ENCODE measurements at places on chromosomes 5 and 9.
A peak's percentile ranks its signal among the peaks of the same experiment; 100 is the strongest.

DNA sequence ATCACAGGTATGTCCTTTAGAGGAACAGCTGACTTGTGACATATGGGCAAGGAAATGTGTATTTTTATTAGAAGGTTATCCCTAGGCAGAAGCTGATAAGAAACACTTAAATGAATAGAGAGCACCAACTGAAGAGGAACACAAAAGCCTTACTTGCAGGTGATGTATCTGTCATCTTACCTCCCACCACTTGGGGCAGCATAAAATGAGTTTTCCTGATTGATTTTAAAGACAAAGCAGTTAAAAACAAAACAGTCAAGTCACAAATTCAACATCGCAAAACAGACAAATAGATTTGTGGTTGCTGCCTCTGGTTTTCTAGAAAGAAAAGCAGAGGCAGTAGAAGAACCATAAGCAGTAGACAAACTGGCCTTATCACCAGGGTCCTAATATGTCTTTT lies 302.4 kb upstream of the ZNF462 start:
- DNase-seq = no peak

DNA sequence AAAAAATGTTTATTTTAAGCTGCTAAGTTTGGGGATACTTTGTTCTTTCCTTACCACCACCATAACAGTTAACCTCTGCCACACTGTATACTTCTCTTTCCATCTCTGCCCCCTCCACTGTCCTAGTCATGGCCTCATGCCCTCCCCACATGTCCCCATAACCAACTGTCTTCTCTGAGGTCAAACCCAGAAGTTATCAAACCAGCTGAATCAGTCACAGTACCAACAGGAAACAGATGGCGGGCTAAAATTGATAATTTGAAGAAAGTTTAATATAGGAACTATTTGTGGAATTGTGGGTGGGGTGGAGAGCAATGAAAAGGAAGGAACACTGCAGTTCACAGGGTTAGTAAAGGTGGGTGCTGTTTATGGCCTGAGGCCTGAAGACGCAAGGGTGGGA lies 5.7 kb upstream of the DCTN4 start:
- no peak for DNase-seq

- no peak for DNase-seq
Measured at GRCh38 chr9:38280251-38280800, 112.2 kb upstream of the ALDH1B1 start.

GRCh38 chr5:81027481-81028058 lies 67.4 kb downstream of the RASGRF2 start:
- DNase-seq = no peak

GRCh38 chr5:173055722-173055982 lies 500 bp upstream of the CREBRF start:
- no peak for DNase-seq

- DNase-seq = no peak
Measured at GRCh38 chr9:137127301-137128157, 11.4 kb upstream of the GRIN1 start.

DNA sequence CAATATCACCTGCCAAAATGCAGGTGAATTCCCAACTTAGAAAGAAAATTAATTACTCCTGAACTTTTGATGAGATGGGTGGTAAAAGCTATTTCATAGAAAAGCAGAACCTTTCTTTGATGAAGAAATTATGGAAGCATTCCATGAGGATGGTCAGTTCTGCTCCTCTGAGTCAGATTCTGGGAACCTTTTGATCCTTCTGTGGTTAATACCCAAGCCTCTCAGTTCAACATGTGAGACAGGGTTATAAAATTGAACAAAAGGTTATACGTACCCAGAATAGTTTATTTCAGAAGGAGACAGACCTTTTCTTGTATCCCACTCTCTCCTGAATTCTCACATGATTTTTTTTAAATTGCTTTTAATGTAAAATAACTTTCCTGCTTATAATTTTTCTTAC lies 767.6 kb upstream of the ADAMTS16 start:
- DNase-seq = no peak

GRCh38 chr9:116275418-116276195 lies 122.0 kb downstream of the PAPPA start:
- no peak for DNase-seq

DNA sequence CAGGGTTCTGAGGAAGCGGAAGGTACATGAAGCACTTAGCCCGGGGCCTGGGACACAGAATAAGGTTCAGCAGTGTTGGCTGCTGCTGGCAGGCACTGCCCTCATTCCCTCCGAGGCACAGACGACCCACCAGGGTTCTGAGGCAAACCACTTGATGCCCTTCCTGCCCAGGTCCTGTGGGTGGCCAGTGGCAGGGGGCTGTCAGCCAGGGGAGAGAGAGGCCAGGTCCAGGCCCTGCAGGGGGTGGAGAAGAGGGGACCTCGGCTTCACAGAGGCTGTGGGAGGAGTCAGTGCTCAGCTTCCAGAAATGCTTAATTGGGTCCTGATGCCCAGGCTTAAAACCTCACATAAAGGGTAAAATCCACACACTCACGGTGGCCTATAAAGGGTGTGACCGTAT lies 4.4 kb upstream of the ZDHHC12 start:
- no peak for DNase-seq

DNA sequence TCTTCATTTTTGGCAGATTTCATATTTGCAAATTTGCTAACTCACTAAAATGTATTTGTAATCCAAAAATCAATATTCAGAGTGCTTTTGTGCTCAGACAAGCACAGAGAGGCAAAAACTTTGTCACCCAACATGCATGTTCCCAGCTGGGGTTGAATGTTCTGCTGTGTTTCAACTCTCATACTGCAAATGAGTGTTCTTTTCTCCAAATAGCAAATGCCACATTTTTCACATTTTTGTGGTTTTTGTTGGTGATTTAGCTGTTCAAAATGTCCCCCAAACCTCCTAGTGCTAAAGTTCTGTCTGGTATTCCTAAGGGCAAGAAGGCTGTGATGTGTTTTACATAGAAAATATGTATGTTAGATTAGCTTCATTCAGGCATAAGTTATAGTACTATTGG lies 87.3 kb upstream of the PCSK5 start:
- no peak for DNase-seq

DNA sequence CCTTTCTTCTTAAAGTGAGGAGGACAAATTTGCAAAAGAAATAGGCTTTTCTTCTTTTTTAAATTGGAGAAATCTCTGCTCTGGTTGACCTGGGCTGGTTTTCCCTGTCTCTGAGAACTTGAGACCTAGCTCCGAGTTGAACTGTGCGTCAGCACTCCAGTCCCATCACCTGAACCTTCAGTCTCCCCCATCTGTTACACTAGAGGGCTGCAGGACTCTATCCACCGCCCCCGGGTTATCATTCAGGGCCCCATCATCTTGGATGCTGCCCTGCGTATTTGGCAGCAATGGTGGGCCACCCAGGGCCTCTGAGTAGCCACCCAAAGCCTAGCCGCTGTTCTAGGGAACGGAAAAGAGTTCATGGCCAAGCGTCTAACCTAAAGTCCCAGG lies 2.5 kb downstream of the FOXE1 start:
- DNase-seq = no peak

GRCh38 chr9:33943389-33943788 lies 105.3 kb downstream of the UBAP2 start:
- no peak for DNase-seq

DNA sequence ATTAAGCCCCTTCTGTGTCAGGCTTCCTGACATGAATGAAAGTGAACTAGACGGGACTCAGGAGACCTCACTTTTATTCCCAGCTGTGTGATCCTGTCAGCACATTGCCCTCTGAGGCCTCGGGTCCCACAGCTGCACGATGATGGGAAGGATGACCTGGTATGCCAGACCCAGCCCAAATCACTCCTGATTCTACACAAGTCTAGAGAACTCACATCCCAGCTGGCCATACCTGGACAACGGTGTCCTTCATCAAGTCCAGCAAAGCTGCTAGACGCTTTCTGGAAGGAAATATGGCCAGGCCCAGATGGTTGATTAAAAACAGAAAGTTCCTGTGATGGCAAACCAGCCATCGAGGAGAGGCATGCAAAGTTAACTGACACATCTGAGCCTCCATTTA lies 118.0 kb upstream of the FSTL4 start:
- DNase-seq = no peak

- DNase-seq = peak; percentile 14
Measured at GRCh38 chr5:148443998-148444397, 60.2 kb downstream of the FBXO38 start.

DNA sequence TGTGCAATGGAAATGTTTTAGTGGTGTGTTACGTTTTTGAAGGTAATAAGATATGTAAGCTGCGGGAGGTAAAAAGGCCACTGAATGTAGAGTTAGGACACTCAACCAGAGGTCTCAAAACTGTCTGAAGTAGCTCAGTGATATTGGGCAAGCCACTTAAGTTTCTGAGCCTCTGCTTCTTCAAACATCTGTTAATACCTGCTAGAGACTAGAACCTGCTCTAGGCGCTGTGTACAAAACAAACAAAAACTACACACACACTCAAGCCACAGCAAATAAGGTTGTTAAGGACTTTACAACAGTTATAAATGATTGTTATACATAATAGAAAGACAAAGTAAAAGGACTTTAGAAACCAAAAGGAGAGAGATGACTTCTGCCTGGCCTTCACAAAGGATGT lies 24.6 kb upstream of the FAM240B start:
- DNase-seq = no peak

DNA sequence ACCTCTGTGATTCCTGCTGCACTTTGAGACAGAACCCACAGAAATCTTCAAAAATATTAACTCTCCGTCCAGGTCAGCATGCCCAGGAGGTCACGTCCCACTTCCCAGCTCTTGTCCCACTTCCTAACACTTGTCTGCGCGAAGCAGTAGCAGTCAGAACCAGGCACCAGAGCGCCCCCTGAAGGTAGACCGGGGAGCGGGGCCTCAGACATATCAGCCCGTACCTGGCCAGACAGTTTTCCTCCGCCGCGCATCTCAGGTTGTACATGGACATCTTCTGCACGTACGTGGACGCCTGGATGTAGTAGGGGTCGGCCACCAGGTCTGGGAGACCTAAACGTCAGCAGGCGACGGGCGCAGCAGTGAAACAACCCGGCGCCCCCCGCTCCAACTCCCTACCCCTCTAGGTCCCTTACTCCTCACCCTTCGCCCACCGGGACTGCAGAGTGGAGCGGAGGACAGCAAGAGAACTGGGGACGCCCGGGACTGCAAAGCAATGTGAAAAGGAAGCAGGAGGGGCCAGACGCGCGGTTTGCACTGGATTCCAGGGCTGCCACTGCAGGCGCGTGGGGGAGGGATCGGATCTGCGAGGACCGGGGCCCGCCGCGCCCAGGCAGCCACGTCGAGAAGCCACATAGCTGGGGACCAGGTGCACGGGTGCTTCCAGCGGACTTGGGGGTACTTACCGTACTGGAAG lies 1.2 kb downstream of the LOX start:
- DNase-seq = no peak

DNA sequence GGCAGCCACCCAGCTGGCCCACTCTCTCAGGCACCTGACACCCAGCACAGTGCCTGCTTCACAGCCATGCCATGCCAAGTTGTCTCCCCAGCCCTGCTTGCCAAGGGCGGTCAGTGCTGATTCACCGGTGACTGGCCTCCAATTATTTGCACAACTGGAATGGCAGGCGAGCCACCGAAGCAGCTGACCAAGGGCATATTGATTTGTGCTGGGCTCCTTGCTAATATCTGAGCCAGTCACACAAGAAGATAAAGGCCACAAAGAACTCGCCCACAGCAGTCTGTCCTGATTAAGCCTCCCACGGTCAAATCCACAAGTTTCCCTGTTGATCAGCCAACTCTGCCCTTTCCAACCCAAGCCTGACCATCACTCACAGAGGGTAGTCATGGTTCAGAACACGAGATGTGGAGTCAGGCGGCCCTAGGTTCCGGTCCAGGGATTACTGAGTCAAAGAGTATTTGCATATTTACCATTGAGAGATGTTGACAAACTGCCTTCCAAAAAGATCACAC lies 6.4 kb upstream of the EEIG1 start:
- no peak for DNase-seq

- peak; percentile 36 for DNase-seq
Measured at GRCh38 chr5:178114325-178115135, 1.2 kb downstream of the N4BP3 start.

DNA sequence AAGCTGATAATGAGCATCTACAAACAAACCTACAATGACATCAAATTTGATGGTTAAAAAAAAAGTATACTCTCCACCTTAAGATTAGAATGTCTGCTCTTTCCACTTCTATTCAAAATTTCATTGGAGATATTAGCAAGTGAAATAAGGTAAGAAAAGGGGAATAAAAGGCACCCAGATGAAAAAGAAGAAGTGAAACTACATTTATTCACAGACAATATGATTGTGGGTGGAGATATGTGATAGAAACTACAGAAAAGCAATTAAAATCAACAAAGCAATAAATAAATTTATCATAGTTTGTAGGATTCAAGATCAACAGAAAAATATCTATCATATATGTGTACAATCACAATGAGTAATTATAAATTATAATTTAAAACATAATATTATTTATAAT lies 395.1 kb upstream of the CCNH start:
- DNase-seq = no peak

GRCh38 chr5:154199263-154199662 lies 8.7 kb downstream of the GALNT10 start:
- DNase-seq = no peak

GRCh38 chr9:35490155-35490909 lies 421 bp downstream of the RUSC2 start:
- no peak for DNase-seq

- no peak for DNase-seq
Measured at GRCh38 chr5:168951769-168952168, 349.2 kb downstream of the SLIT3 start.

DNA sequence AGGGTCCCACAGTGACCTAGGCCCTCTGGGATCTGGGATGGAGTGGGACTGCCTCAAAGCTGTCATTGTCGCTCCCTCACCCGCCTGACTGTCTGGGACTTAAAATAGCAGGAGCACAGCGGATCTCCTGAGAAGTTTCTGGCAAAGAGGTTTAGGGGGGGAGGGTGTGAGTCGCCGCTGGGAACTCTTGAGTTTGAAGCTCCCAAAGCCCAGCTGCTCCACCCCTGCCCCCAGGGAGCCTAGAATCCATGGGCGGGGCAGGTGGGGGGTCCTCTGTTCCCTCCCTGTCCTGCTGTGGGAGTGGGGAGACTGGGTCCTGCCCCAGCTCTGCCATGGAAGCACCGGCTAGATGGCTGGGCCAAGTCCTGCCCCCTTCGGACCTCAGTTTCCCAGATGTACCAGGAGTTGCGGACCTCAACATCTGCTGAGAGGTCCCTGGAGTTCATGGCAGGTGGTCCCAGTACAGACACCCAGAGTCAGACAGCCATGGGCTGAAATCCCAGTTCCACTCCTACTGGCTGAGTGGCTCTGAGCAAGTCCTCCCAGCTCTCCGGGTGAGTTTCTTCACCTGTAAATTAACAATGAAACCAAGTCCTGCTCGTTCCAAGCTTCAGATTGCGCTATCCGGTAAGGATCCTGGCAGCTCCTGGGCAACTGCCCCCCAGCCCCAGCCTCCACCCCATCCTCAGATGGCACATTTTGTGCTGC lies 985 bp upstream of the WDR38 start:
- DNase-seq = no peak

DNA sequence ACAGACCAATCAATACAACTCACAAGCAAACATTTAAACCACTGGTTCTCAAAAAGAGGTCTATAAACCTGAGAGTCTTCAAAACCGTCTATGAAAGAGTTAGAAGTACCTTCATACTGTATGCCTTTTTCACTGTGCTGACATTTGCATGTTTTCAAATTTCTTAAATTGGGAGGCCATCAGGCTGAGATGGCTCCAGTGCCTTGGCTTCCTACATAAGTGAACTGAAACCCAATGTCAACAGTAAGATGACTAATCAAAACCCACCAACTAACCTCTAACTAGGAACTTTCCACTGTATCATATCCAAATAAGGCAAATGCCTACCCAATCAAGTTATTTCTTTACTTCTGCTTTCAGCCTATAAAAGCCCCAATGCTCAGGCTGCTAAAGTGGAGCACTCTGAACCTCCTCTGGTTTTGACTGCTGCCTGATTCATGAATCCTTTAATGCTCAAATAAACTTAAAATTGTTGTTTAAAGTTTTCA lies 35.1 kb downstream of the FAM13B start:
- DNase-seq = no peak
